ENCODE measurements at places on chromosomes 1 and 21.

GRCh38 chr1:118984722-118985639 is 3.2 kb downstream of the TBX15 start:
- no peak for DNase-seq

- DNase-seq = peak; percentile 99
These were observed 43.9 kb upstream of the LYST start for GRCh38 chr1:235910357-235911299.

DNA sequence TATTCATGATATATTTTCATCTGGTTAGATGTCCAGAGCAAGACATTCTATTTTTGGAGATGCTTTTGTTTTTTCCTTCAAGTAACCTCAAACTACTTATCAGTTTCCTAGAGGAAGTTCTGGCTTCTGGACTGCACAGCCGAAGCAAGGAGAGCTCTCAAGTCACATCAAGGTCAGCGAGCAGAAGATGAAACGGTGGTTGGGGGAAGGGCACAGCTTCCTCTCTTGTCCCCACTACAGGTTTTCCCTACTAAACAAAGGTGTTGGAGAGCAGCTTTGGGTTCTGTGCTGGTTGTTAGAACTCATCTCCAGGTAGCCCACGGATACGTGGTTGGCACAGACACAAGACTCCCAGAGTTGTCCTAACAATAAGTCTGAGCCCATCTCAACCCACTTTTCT is 5.1 kb upstream of the PLEKHO1 start:
- no peak for DNase-seq

- DNase-seq = no peak
These were observed 3.5 kb upstream of the TFF1 start for GRCh38 chr21:42369821-42370220.

DNA sequence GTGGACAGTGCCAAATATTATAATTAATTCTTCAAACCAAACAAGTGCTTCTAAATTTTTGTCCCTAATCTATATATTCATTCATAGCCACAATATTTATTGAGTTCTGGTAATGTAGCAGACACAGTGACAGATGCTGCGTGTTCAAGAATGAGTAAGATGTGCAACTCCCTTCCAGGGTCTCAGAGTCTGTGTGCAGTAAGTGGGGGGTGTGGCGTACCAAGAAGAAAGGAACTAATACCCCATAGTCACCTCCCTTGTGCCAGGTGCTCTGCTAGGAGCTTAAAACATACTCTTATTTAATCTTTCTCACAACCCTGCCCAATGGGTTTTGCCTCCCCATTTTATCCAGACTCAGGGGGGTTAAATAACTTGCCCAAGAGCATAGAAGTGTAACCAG is 358.7 kb downstream of the BARHL2 start:
- no peak for DNase-seq

GRCh38 chr1:195594322-195594721 is 1013.9 kb downstream of the KCNT2 start:
- no peak for DNase-seq

DNA sequence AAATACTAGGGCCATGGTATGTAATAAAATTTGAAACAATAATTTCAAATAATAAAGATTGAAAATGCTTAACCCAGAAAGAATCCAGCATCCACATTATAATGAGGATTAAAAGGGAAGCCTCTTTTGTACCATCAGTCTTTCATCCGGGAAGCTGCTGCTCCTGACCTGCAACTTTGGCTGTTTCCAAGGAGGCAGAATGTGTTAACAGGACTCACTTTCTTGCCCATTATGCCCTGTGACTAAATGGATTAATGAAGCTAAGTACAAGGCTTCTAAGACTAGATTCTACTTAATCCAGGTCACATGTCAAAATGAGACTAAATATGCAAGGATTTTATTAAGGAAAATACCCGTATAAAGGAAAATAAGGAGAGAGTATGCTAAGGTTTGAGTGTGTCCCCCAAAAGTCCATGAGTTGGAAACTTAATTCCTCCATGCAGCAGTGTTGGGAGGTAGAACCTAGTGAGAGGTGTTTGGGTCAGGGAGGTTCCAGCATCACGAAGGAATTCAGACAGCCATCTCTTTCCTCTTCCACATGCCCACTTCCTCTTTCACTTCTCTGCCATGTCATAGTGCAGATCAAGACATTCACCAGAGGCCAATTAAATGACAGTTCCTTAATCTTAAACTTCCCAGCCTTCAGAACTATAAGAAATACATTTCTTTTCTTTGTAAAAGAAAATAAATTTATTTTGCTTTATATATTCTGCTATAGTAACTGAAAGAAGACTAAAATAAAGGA is 27.7 kb downstream of the FMO2 start:
- no peak for DNase-seq

GRCh38 chr1:2433936-2434655 is 21.7 kb upstream of the PEX10 start:
- DNase-seq = no peak

- DNase-seq = no peak
These were observed 987 bp downstream of the MED8 start for GRCh38 chr1:43388613-43389012.

DNA sequence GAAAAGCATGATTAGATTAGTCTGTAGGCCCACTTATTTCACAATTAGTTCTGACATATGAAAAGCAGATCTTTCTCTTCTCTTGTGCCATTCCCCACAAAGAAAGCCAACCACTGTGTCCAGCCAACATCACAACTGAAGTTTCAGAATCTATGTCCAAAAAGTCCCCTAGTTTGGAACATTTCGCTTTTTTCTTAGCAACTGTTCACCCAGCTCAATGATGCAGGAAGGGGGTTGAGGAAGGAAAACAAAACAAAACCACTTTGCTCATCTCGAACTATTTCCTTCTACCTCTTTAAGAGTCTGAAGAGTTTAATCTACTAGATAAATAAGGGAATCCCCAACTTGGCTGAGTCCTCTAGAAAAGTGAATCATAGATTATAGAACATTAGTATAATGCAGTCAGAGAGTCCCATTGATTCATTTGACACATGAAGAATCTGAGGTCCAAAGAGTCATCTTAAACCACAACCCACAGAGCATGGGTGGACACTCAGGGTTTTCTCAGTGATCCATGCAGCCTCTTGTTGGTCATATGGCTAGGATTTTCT is 159.3 kb upstream of the SGIP1 start:
- DNase-seq = no peak

DNA sequence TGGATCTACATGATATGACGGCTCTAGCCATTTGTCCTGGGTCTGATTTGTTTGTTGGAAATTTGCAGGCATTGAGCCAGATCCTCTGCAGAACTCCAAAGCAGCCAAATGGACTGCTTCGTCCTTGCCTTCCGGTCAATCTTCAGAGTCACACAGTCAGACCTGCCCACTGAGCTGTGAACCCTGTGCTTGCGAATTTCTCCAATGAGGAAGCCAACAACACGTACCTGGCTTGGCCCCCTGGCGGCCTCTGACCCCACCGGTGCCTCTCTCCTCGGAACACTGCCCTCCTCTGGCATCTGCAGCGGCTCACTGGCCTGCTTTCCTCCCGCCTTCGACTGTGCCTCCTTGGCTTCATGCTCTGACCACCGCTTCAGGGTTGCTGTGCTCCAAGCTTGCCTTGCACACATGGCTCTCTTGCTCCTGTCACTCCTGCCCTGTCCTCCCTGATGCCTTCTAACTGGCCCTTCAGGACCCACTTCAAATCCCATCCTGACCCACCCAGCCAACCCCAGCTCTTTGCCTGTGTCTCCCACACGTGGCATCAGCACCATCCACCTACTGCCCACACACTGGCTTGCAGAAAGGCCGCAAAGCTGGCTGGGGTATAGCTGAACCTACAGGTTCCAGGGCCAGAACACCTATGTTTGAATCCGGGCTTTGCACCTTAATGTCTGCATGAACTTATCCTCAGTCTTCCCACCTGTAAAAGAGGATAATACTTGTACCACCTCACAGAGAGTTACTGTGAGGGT is 128.2 kb downstream of the KCNN3 start:
- no peak for DNase-seq

GRCh38 chr21:39763272-39763970 is 18.4 kb downstream of the IGSF5 start:
- no peak for DNase-seq

GRCh38 chr1:53892911-53893310 is 1.1 kb upstream of the DIO1 start:
- no peak for DNase-seq

- DNase-seq = no peak
These were observed 30.2 kb upstream of the C1orf105 start for GRCh38 chr1:172390301-172390682.

GRCh38 chr1:167412072-167412471 is 106.3 kb downstream of the CD247 start:
- no peak for DNase-seq

- DNase-seq = no peak
These were observed 441.6 kb downstream of the NCAM2 start for GRCh38 chr21:21439761-21440160.

GRCh38 chr1:80917826-80918225 is 882.9 kb upstream of the ADGRL2 start:
- no peak for DNase-seq

- DNase-seq = no peak
These were observed 95.3 kb upstream of the NRIP1 start for GRCh38 chr21:15160136-15160535.

DNA sequence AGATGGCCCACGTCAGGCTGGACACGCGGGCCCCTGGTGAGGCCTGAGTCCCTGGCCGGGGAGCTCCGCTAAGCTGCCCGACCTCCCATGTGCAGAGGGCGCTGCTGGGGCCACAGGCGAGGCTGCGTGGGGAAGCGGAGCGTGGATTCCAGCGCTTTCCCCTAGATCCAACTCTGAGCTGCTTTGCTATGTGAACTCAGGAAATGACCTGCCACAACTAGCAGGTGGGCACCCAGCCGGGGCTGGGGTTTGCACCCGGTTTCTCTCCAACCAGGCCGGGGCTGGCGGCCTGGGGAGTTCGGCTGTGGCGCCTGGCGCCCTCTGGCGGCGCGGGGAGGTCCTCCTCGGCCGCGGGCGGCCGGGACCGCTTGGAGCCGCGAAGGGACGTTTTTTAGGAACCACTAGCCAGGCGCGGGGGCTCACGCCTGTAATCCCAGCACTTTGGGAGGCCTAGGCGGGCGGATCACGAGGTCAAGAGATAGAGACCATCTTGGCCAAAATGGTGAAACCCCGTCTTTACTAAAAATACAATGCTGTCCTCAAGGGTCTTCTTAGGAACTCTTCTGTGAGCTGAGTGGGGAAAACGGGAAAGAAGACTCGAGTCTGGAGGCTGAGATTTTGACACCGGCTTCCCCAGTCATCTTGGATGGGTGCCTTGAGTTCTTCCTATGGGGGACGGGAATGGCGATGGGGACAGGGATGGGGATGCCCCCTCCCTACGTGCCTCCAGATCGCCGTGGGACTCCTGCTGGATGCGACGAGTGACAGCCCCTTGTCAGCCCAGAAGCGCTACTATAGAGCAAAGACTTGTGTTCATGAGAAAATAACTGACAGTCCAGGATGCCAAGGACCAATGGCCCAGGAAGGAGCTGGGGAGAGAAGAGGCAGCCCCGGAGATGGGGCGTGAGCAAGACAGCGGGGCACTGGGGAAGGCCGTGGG is 12.6 kb downstream of the PYCR2 start:
- peak; percentile 54 for DNase-seq

GRCh38 chr1:190667914-190668313 is 190.2 kb upstream of the BRINP3 start:
- DNase-seq = no peak

Measured in kidney capillary endothelial cell (primary cell).